SJCRH30 (cell line): ENCODE measurements at places on chromosomes 11 and 22. TPM values are rescaled to one million over a fixed set of nuclear protein-coding genes. Genes with fewer than 3 reads are reported as not detected.

ELF5 gene
- total RNA-seq: not detected in 2 replicates

GPR83 gene
- total RNA-seq: 0.04 and 0.05 TPM in 2 replicates

PSMD13 gene
- total RNA-seq: 127 and 131 TPM in 2 replicates

CHADL gene
- 1.9 and 2.9 TPM in 2 replicates for total RNA-seq

CASP1 gene
- total RNA-seq: 0.40 and 0.86 TPM in 2 replicates

LARGE2 gene
- 0.06 TPM in 1 of 2 replicates, not detected in the other for total RNA-seq

- no peak for DNase-seq
- H3K36me3 ChIP-seq: peaks cover 28% of the 10 kb centered on the region
- no peak overlapping the region for H3K4me3 ChIP-seq
- peaks cover 14% of the 10 kb centered on the region; the same call in 1 of the 2 replicates for H3K4me1 ChIP-seq
- H3K27me3 ChIP-seq: no peaks in the 10 kb centered on the region
Measured at GRCh38 chr22:27755521-27756211, 45.9 kb downstream of the MN1 start.

GRCh38 chr11:99244613-99245012 is 223.9 kb downstream of the CNTN5 start:
- H3K4me3 ChIP-seq: no peak overlapping the region
- H3K27me3 ChIP-seq: no peaks in the 10 kb centered on the region
- H3K27ac ChIP-seq: no peak overlapping the region
- no peaks in the 10 kb centered on the region for H3K4me1 ChIP-seq
- H3K36me3 ChIP-seq: no peaks in the 10 kb centered on the region

DNA sequence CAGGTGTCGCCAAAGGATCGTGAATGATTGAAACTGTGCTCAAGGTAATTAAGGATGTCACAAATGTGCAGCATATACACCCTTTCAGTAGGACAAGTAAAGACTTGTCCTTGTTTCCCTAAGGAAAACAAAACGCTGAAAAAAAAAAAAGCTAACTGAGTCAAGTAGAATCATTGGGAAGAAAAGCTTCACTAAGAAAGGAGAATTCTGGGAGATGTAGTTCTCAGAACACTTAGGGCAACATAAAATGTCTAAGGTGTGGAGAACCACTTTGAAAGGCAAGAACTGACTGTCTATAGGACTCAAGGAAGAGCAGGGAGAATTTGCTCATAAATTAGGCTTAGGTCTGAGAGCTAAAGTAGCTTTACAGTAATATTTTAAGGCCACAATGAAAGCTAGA is 2.9 kb upstream of the OR5T1 start:
- H3K27ac ChIP-seq: no peak overlapping the region
- no peak overlapping the region for H3K4me3 ChIP-seq
- H3K36me3 ChIP-seq: no peaks in the 10 kb centered on the region
- H3K4me1 ChIP-seq: no peaks in the 10 kb centered on the region
- H3K27me3 ChIP-seq: no peaks in the 10 kb centered on the region
